ENCODE measurements at places on chromosomes 2 and 18. TPM values are rescaled to one million over a fixed set of nuclear protein-coding genes. Genes with fewer than 3 reads are reported as not detected.

DNA sequence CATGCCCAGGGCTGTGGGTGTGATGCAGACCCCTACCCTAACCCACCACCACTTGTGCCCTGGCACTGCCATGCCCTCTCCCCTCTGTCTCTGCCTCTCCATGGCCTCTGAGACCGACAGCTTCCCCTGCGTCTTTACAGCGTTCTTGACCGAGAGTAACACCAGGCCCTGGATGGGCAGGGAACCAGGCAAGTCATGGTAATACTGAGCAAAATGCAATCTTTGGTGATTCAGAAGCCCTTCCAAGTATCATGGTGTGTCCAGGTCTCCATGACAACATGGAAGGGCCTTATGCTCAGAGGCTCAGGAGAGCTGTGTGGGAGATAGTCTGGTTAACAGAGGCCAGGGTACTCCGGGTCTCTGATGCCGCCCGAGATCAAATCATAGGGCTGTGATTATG lies 176.1 kb downstream of the KLHL29 start:
- DNase-seq, result no peak

GRCh38 chr2:197327472-197328098 lies 17.0 kb upstream of the ANKRD44 start:
- no peak for DNase-seq

- DNase-seq, result no peak
These were observed 111.4 kb downstream of the EIPR1 start for GRCh38 chr2:3265981-3266924.

DNA sequence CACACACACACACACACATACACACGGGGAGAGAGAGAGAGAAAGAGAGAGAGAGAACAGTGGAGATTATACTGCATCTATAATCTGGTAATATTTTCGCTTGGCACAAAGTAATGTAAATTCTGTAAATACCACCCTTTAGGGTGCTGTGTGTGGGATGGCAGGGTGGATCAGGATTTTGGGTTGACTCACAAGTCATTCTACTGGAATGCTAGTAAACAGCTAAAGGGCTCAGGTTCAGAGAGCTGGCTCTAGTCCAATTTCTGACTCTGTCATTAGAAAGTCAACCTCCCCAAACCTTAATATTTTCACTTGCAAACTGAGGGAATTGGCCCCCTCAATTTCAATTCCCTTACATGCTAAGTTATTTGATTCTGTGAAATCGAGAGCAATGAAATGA lies 308.3 kb downstream of the TSN start:
- no peak for DNase-seq

Gene MC4R
- not detected for total RNA-seq

Gene FARSB
- total RNA-seq, result 1.6 TPM

Data from Caki2 (cell line).